Glutamatergic neuron (in vitro differentiated cells): ENCODE measurements at places on chromosomes 7 and 10. TPM values are rescaled to one million over a fixed set of nuclear protein-coding genes. Genes with fewer than 3 reads are reported as not detected.

DNA sequence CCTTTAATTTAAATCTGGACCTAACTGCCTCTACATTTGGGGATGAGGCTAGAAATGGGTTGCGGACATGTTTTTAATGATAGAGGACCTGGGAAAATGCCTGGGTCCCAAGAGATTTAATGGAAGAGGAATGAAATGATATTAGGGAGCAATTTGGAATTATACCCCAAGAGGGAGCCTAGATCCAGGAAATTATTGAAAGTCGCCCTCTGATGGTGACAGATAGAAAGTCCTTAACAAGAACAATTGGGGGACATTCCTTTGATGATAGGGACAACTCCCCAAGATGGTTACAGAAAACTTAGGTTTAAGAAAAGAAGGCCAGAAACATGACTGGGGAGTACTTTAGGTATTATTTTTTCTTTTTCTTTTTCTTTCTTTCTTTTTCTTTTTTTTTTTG, 9.5 kb upstream of the TSGA13 start:
- no peaks in the 10 kb centered on the region for H3K27me3 ChIP-seq
- no peak for DNase-seq
- no peaks in the 10 kb centered on the region for H3K36me3 ChIP-seq
- no peaks in the 10 kb centered on the region for H3K4me1 ChIP-seq
- no peak overlapping the region for H3K27ac ChIP-seq
- no peak overlapping the region for H3K4me3 ChIP-seq

- H3K27ac ChIP-seq: no peak overlapping the region
- no peaks in the 10 kb centered on the region for H3K4me1 ChIP-seq
- no peak for DNase-seq
- H3K27me3 ChIP-seq: peaks cover 5% of the 10 kb centered on the region
- H3K36me3 ChIP-seq: peaks cover 4% of the 10 kb centered on the region
Measured at GRCh38 chr7:134693256-134693655, 46.6 kb downstream of the BPGM start.

GRCh38 chr10:1465418-1465911, 271.9 kb downstream of the ADARB2 start:
- no peak overlapping the region for H3K27ac ChIP-seq
- no peak overlapping the region for H3K4me3 ChIP-seq
- no peak for DNase-seq
- peaks cover 6% of the 10 kb centered on the region for H3K4me1 ChIP-seq
- H3K36me3 ChIP-seq: no peaks in the 10 kb centered on the region

DNA sequence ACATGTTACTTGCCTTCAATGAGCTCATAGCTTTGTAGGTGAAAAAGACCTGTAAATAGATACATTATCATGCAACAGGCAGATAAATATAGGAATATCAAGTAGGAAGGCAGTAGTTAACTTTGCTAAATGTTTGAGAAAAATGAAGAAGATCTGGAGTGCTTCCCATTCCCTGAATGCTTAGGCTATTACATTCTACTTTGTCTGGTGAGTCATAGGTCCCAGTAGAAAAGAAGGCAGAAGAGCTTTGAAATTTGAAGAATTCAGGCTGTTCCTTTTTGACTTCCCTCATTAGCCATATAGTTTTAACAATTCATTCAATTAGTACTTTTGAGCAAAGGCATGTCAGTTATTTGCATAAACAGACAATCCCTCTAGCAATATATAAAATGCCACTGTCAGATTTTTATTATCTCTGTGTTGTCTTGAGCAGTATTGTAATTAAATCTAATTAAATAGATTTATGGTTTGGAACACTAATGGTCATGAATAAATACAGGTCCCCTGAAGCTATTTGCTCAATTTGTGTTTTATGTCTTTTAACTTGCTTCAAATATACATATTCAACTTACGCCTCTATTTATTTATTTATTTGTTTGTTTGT, 875.0 kb downstream of the REEP3 start:
- no peak overlapping the region for H3K27ac ChIP-seq
- H3K4me3 ChIP-seq: no peak overlapping the region
- no peaks in the 10 kb centered on the region for H3K27me3 ChIP-seq
- H3K4me1 ChIP-seq: no peaks in the 10 kb centered on the region

- peaks cover 15% of the 10 kb centered on the region for H3K27me3 ChIP-seq
- no peak overlapping the region for H3K27ac ChIP-seq
- no peaks in the 10 kb centered on the region for H3K36me3 ChIP-seq
- DNase-seq: peak; percentile 57
Measured at GRCh38 chr7:6637544-6638229, 569 bp downstream of the ZNF316 start.

GRCh38 chr10:130636313-130636930, 500.2 kb downstream of the GLRX3 start:
- DNase-seq: no peak
- no peaks in the 10 kb centered on the region for H3K27me3 ChIP-seq
- H3K4me1 ChIP-seq: peaks cover 9% of the 10 kb centered on the region
- peaks cover 7% of the 10 kb centered on the region for H3K36me3 ChIP-seq
- no peak overlapping the region for H3K4me3 ChIP-seq

GRCh38 chr7:150722431-150722931, 6.1 kb downstream of the GIMAP1 start:
- H3K4me1 ChIP-seq: no peaks in the 10 kb centered on the region
- no peaks in the 10 kb centered on the region for H3K36me3 ChIP-seq
- no peak overlapping the region for H3K27ac ChIP-seq
- DNase-seq: no peak
- no peak overlapping the region for H3K4me3 ChIP-seq

DNA sequence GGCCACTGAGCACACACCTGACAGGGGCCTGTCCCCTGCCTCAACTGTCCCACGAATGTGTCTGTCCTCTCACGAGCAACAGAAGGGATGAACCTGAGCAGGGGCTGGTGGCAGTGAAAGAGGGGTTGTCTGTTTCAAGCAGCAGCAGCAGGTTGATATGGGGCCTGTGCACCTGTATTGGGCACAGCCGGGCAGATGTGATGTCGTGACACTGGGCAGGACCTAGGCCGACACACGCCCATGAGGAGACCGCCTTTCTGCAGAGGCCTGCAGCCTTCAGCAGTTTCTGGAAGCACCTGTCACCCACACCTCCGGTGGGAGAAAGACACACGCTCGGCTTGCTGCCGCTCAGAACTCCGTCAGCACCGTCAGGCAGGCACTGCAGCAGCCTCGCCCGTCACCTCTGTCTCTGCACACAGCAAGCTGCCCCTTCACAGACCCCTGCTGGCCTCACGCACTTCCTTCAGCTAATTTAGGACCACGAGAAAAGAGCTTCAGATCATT, 48.5 kb downstream of the AMZ1 start:
- peaks cover 7% of the 10 kb centered on the region for H3K27me3 ChIP-seq
- H3K4me3 ChIP-seq: no peak overlapping the region
- no peak for DNase-seq
- peaks cover 24% of the 10 kb centered on the region for H3K4me1 ChIP-seq

- H3K4me1 ChIP-seq: no peaks in the 10 kb centered on the region
- H3K27me3 ChIP-seq: no peaks in the 10 kb centered on the region
- no peaks in the 10 kb centered on the region for H3K36me3 ChIP-seq
- no peak overlapping the region for H3K4me3 ChIP-seq
- DNase-seq: no peak
- H3K27ac ChIP-seq: no peak overlapping the region
Measured at GRCh38 chr7:13099154-13099795, 411.8 kb downstream of the ARL4A start.

- H3K4me1 ChIP-seq: no peaks in the 10 kb centered on the region
- no peak for DNase-seq
- no peak overlapping the region for H3K27ac ChIP-seq
- H3K36me3 ChIP-seq: no peaks in the 10 kb centered on the region
Measured at GRCh38 chr7:132410861-132411541, 165.3 kb downstream of the PLXNA4 start.

DNA sequence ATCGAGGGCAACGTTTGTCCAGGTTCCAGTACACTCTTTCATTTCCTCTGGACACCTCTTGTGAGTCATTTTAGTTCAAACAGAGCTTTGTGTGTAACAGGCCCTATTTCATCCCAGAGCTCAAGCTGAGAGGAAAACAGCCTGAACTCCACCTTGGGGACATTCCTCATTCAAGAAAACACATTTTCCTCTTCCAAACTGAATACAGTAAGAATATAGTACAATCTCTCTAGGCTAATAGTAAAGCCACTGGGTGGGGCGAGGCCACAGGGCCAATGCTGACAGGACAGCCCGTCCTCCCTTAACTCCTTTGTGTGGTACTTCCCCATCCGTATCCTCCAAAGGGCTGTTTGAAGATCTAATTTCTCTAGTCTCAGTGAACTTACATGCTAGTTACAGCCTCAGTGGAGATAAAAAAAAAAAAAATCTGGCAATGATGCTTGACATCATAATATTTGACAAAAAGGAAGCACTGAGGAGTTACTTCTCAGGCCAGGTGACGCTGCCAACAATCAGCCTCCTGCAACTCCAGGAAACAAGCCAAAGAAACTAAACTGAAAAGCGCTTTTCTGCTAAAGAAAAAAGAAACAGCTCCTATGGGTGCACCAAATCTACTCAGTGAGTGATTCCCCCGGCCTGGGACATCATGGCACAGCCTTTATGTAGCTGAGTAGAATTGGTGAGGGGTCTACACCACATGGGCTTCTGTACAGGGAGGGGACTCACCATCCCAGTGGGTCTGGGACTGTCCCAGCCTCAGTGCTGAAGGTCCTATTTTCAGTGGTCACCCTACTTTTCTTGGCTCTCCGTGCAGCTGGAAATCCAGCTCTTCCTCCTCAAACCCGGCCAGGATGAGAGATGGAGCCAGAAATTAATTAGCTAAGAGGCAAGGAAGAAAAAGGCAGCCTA, 238.2 kb upstream of the NEBL start:
- no peak for DNase-seq
- H3K27me3 ChIP-seq: no peaks in the 10 kb centered on the region
- H3K4me1 ChIP-seq: no peaks in the 10 kb centered on the region
- no peak overlapping the region for H3K4me3 ChIP-seq

GRCh38 chr10:94274142-94274787, 88.5 kb downstream of the NOC3L start:
- peaks cover 5% of the 10 kb centered on the region for H3K36me3 ChIP-seq
- no peak overlapping the region for H3K27ac ChIP-seq
- H3K27me3 ChIP-seq: no peaks in the 10 kb centered on the region
- H3K4me1 ChIP-seq: no peaks in the 10 kb centered on the region

- H3K4me3 ChIP-seq: no peak overlapping the region
- no peak for DNase-seq
- no peaks in the 10 kb centered on the region for H3K4me1 ChIP-seq
- no peak overlapping the region for H3K27ac ChIP-seq
Measured at GRCh38 chr7:158107806-158108205, 479.8 kb downstream of the PTPRN2 start.

Gene EVX1
- 7.1 TPM for total RNA-seq

Gene GPR141
- not detected for total RNA-seq

Gene GRID2IP
- 0.66 TPM for total RNA-seq

Gene SAP25
- total RNA-seq: 8.0 TPM
